ENCODE measurements at places on chromosomes 5 and 9.

DNA sequence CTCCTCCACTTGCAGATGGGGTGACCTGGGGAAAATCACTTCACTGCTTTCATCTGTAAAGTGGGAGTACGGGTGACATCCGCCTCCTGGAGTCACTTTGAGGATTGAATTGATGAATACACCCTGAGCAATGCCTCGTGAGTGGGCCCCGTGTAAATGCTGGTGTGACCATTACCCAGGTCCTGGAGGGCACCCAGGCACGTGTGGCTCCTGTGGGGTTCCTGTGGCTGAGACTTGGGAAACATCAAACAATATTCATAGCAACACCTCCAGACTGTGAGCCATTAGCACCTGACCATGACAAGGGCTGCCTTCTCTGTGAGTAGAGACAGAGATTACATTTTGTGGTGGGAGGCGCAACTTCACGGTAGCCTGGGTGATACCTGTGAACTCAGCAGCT lies 11.4 kb downstream of the MRPL36 start:
- no peak for DNase-seq

- DNase-seq, result no peak
Measured at GRCh38 chr5:124824637-124825158, 78.3 kb upstream of the ZNF608 start.

- DNase-seq, result no peak
Measured at GRCh38 chr5:67896311-67896929, 319.1 kb upstream of the PIK3R1 start.

DNA sequence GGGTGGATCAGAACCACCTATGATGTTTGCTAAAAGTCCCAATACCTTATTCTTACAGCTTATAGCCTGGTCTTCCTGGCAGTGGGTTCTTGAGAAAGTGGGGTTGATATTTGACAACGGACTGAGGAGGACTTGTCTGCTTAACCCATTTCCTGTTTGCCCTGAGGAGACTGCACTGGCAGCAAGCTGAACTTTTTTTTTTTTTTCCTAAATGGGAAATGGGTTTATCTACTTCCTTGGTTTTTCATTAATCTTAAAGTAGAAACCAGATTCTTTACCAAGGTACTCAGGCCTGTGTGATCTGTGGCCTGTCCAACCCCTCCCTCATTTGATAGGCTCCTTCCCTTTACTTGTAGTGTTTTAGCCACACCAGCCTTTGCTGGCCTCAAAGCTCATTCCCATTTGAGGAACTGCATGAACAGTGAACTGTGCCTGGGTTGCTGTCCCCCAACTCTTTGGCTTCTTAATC lies 47.1 kb downstream of the C9orf57 start:
- DNase-seq, result no peak

GRCh38 chr5:130549884-130550561 lies 615.0 kb downstream of the HINT1 start:
- no peak for DNase-seq

DNA sequence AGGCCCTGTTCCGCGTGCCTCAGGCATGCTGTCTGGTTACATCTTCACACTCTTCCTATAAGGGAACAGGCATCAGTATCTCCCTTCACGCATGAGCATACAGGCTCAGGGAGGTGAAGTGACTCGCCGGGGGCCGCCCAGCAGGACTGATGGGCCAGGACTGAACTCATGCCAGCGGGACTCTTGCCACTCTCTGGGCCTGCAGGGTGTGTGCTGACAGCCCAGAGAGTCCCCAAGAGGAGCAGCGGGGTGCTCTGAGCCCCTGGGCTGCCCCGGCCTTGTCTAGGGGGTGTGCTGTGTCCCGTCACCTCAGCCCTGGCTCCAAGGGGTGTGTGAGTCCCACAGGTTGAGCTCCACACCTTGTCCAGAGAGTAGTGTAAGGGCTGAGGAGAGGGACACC lies 9.9 kb downstream of the KCNT1 start:
- DNase-seq, result no peak

DNA sequence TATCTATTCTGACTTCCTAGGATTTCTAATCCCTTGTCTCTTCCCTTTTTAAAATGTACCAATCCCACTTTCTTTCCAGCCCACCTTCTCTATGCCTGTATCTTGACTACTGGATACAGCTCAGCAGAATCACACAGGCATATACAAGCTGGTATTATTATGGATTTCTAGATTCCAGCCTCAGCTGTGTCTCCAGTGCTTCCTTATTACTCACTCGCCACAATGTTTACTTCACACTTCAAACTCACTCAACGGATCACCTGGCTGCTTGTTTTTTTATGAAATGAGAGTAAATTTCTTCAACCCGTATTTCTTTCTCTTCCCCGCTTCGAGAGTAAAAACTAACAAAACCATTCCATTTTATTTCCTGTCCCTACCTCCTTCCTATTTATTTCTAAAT lies 38.8 kb downstream of the CWC27 start:
- DNase-seq, result no peak

- DNase-seq, result no peak
Measured at GRCh38 chr5:31193591-31194467, at the start of gene CDH6. TSS of gene CDH6 (plus strand) at chr5:31193686. CDS start at chr5:31267474, 73,788 bp downstream.

DNA sequence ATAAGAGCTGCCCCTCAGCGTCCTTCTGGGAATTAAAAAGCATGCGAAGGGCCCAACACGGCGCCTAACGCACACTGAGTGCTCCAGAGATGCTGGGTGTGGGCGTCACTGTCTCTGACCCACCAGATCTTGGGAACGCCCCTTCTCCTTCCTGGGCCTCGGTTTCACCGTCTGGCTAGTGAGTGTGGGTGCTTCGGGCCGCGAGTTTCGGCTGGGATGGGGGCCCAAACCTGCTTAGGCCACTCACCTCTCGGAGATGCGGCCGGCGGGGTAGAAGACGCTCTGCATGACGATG lies 3.7 kb downstream of the PIP5KL1 start:
- no peak for DNase-seq

DNA sequence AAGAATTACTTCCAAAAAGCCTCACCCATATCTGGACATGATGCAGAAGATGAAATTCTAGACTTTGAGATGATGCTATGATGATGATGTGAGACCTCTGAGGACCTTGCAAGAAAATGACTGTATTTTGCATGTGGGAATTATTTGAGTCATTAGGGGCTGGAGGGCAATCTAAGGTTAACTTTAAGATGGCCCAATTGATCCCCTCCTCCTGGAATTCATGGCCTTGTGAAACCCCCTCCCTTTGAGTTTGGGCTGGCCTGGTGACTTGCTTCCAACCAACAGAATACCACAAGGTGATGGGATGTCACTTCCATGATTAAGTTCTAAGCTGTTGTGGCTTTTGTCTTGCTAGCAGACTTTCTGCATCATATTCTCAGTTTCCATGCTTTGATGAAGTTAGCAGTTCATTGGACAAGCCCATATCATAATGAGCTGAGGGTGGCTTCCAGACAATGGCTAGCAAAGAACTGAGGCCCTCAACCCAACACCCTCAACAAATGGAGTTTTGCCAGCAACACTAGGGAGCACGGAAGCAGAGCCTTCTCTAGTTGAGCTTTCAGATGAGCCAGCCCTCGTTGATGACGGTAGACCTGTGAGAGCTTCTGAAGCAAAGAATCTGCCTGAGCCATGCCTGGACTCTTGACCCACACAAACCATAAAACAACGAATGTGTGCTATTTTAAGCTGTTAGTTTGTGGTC lies 7.4 kb upstream of the AMACR start:
- DNase-seq, result peak; percentile 33

DNA sequence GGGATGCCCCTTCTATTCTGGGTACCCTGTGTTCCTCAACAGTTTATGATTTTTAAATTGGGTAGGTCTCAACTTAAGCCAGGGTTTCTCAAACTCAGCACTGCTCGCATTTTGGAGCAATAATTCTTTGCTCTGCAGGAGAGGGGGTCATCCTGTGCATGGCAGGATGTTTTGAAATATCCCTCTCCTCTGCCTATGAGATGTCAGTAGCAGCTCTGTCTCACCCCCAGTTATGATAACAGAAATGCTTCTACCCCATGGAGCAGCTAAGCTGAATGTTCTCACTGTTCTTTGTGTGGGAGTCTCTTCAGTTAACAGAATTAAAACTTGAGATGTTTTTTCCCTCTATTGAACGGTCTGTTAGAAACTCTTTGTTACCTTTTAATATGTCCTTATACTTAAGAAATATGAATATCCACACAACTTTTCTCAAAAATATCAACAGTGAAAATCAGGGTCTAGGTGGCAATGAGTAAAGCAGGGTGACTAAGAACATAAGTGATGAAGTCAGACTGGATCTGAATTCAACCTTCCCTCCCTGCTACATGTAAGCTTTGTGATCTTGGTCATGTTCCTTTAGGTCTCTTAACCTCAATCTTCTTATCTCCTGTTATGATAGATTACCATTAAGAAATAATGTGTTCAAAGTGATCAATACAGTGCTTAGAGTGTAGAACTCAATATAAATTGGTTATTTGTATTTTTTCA lies 89.0 kb downstream of the CAMK4 start:
- no peak for DNase-seq

DNA sequence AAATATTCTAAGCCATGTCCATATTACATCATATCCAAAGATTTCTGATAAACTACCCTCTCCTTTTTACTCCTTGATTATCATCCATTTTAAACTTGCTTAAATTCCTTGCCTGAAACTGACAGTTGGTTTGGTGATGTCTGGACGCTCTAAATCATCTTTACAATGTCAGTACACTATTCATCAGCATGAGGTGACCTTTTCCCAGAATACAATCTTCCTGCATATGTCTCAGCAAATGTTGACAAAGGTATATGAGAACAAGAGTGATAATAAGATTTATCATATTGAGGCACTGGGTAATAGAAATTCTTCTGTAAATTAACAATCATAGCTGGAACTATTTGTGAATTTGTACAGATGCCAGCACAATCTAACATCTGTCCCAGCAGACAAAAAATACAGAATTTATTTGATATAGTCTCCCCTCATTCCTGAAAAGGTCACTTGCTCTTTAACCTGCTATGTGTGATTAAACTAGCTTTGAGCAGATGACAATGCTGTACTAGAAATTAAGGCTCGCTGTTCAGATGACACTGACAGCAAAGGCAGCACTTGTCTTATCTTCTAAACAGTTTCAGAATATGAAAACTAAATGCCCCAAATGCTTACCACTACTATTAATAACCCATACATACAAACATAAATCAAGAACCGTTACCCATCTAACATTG lies 32.2 kb downstream of the COX7C start:
- no peak for DNase-seq

DNA sequence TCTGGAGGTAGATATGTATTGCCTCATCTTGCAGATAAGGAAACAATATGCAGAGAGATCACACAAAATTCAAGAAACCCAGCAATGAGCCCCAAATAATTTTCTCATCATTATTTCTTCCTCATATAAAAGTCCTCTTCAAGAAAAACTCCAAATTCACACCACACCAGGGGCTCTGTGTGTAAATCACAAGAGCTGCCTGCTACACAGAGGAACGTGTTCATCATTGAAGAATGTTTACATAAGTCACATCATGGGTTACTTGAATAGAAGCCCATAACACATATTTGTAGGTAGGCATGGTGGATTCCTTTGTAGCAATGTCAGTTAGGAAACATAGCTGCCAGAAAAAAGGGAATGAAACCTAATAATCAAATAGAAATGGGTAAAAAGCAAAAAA lies 308.1 kb upstream of the TLE4 start:
- no peak for DNase-seq

DNA sequence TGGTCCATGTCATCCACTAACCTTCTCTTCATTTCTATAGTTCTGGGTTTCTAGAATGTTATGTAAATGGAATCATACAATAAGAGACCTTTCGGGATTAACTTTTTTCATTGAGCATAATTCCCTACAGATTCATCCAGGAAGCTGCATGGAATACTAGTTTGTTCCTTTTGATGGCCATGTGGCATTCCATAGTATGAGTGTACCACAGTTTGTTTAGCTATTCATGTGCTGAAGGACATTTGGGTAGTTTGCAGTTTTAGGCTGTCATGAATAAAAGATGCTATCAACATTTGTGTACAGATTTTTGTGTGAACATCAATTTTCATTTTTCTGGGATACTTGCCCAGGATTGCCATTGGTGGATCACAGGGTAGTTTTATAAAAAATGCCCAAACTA lies 6.8 kb upstream of the SPTLC1 start:
- DNase-seq, result no peak

DNA sequence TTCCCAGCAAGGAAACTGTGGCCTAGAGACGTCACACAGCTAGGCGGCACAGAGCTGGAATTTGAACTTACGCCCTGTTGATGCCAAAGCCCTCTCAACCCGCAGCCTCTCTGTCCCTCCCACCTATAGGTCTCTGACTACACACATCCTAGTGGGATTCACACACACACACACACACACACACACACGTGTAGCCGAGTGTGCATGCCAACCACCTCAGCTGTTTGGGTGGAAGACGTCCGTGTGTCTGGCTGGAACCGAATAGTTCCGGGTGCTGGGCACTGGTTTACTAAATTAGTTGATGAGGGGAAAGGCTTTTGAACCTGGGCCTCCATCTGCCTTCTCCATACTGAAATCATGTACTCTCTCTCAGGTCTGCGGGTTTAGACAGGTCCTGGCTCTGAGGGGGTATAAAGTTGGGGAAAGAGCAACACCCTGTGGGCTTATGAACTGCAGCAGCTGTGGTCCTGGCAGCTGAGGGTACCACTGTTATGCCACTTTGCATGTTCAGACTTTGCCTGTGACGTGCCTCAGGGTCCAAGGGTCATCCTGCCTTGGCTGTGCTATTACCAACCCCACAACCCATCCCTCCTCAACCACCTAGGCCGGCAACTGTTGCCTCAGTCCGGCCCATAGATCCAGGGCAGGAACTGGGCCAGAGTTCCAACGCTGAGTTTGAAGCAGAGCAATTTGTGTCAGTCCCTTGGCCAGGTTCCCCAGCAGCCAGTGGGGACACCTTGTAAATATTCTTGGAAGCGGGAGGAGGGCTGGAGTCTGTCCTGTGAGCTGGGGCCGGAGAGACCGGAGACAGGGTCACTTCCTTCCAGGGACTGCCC lies 50.5 kb downstream of the PSD2 start:
- no peak for DNase-seq

GRCh38 chr5:145975001-145975360 lies 38.6 kb downstream of the SH3RF2 start:
- no peak for DNase-seq

GRCh38 chr9:77616191-77616590 lies 31.9 kb downstream of the GNA14 start:
- DNase-seq, result no peak

GRCh38 chr5:149448831-149449714 lies 70.0 kb upstream of the IL17B start:
- DNase-seq, result no peak

- DNase-seq, result no peak
Measured at GRCh38 chr5:137836298-137836697, 31.4 kb upstream of the MYOT start.

- no peak for DNase-seq
Measured at GRCh38 chr5:10192309-10192708, 57.4 kb downstream of the ATPSCKMT start.
